ENCODE measurements at places on chromosomes 16 and 17.
A peak's percentile ranks its signal among the peaks of the same experiment; 100 is the strongest.

GRCh38 chr17:17847118-17847689 lies 10.4 kb upstream of the SREBF1 start:
- no peak for DNase-seq

DNA sequence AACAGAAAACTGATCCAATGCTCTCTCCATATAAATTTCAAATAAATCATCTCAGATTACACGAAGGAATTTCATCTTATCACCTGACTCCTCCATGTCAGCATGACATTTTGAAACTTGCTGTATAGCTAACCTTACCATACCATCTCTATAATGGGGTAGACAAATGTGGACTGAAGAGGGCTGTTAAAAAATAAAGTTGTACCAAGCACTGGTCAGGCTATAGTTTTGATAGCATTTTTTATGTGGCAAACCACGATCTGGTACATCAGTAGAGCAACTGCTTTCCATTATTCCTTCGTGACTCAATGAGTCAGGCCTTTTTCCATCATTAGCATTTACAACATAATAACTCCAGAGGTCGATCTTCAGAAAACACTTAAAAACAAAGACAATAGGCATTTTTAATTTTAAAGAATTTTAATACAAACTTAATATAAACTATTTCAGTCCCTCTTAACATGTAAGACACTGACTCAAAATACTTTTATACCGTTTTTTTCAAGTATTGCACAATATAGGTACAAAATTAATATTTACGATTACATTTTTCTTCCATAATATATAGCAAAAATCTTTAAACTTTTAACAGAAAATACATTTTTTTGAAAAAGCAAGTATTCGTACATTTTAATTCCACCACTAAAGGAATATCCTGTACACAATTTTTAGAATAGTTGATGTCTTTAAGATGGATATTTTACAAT lies 4.2 kb downstream of the TOB1 start:
- no peak for DNase-seq

GRCh38 chr16:7744546-7745264 lies 412.1 kb downstream of the RBFOX1 start:
- DNase-seq, result no peak

GRCh38 chr17:75854881-75855309 lies 240 bp downstream of the WBP2 start:
- no peak for DNase-seq

GRCh38 chr17:35239823-35240222 lies 3.0 kb upstream of the SLFN5 start:
- peak; percentile 10 for DNase-seq

DNA sequence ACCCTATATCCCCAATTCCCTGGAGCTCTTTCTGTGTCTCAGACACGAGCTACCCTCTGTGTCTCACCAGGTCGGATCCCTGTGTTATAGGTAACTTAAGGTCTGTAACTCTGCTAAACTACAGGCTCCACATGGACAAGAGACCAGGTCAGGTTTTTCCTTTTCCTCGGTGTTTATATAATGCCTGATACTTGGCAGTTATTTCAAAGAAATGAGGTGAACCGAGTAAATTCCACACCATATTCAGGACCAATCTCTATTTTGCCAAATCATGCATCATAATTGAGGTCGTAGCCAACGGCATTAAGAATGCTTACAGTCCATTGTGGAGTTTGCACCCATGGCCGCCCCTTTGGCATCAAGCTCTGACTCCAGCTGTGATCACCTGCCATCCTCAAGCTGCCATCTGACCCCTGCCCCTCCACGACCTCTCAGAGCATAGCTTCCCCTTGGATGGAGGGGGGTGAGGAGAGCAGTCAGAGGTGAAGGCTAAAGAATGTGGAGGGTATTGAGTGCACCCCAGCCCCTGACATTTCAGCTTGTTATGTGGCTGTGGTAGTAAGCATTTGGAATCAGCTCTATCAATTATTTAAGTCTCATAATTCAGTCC lies 434.7 kb upstream of the RBFOX1 start:
- no peak for DNase-seq

GRCh38 chr16:66856184-66856730 lies 12.0 kb downstream of the CA7 start:
- no peak for DNase-seq

DNA sequence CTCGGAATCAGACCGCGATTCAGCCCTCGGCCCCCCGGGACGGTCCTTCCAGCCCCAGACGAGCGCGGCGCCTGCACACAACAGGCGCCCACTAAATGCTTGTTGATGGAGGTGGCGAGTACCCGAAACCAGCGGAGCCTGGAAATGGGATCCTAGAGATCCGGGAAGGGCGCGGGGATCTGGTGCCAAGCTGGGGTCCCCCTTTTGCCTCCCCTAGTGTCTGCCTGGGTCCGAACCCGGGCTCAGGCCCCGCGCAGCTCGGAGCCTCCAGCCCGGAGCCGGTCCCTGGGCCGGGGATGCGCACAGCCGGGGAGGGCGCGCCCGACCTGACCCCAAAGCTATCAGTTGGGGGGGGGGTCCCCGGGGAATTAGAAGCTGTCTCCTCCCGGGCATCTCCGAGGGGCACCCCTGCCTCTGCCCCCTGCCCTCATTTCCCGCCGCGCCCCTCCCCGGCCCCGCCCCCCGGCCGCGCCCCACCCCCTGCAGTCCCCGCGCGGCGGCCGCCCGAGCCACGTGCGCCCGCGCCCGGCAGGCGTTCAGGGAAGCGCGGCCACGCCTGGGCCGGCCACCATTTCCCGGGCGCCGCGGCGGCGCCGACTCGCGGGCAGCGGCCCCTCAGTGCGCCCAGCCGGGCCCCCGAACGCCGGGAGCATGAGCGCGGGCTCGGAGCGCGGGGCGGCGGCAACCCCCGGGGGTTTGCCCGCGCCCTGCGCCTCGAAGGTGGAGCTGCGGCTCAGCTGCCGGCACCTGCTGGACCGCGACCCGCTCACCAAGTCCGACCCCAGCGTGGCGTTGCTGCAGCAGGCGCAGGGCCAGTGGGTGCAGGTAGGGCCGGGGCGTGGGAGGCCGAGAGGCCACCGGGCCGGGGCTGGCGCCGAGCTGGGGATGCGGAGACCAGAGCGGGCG lies at the start of gene CPNE7:
Gene CPNE7 (plus strand): TSS at position 512 of the 906 bp plus-strand sequence. CDS start 140 bp downstream, at position 652.
- DNase-seq, result no peak

DNA sequence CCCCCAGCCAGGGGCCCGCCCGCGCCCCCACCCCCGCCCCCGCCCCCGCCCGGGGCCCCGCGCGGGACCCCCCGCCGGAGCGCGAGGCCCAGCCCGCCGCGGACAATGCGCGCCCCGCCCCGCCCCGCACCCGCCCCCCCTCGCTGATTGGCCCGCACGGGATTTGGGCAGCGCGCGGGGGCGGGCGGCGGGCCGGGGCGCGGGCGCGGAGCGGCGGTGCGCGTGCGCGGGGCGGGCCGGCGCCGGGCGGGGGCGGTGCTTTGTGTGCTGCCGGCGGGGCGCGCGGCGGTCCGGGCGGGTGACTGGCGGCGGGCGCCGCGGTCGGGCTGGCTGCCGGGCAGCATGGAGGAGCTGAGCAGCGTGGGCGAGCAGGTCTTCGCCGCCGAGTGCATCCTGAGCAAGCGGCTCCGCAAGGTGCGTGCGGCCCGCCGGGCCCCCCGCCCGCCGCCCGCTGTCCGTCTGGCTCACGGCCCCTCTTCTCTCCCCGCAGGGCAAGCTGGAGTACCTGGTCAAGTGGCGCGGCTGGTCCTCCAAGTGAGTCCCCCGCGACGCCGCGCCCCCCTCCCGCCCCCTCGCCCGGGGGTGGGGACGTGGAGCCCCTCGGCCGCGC lies at the start of gene CBX2:
Gene CBX2 (plus strand): TSS at position 255 of the 610 bp plus-strand sequence. CDS start 88 bp downstream, at position 343.
- DNase-seq, result peak; percentile 96

Measured in hepatic stellate cell (primary cell).